Midbrain (tissue), 1 donor: ENCODE measurements at places on chromosomes 16 and 17.

DNA sequence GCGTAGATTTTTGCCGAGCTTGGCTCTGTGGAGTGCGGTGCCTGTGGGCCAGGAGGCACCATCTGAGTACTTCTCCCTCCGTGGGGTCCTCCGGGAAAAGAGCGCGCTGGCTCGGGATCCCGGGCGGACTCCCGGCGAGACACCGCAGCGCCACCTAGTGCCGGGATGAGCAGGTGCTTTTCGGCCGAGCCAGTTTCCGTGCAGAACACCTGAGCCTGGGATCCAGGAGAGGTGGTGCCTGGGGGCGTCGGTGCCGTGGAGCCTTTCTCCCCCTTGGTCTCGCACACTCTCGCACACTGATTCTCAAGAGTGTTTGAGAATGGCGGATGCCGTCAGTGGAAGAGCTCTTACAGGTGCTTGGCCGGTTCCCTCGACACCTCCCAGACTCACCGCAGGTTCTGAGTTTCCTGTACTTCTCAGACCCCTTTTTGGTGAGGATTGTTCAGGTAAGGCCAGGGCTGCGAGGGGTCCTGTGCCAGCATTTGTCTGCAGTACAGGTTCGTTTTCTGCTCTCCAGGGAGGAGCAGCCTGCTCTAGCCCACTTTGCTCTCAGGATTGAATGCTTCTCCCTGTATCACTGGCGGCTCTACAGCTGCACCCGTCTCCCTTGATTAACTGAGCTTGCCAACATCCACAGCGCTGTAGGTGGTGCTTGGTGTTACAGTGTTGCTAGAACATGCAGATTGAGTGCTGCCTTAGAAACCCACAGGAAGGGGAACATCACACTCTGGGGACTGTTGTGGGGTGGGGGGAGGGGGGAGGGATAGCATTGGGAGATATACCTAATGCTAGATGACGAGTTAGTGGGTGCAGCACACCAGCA is 23.3 kb downstream of the TBCD start:
- DNase-seq = peak; percentile 41

- DNase-seq = peak; percentile 95
These were observed at the start of gene PEX12 for GRCh38 chr17:35578197-35578928. PEX12 (minus strand) TSS chr17:35578571; CDS start chr17:35578021, 550 bp downstream.

GRCh38 chr17:57739402-57740234 is 5.5 kb downstream of the CCDC182 start:
- no peak for DNase-seq

DNA sequence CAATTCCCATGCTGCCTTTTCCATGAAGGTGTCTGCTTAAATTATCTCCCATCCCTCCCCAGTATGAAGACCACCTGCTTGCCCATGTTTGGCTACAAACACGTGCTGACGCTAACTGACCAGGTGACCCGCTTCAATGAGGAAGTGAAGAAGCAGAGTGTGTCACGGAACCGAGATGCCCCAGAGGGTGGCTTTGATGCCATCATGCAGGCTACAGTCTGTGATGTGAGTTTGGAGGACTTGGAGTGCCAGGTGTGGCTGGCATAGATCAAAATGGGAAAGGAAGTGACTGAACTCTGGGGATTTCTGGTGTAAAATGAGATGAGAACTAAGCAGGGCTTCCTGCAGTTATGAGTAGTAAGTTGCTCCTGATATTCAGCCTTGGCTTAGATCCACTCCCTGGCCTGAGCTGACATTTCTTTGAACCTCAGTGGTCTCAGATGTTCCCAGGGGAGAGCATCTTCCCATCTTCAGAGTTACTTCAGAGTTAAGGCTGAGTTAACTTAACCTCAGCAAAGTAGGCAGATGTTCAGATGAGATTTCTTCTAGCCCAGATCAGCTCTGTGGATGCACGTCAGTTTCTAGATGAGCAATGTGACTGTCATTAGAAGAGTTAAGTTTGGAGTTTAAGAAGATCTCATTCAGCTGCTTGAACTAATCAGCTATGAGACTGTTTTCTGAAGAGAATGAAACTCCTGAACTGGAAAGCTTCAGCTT is 32.7 kb downstream of the ITGB3 start:
- no peak for DNase-seq

- no peak for DNase-seq
These were observed 12.8 kb downstream of the ZNF174 start for GRCh38 chr16:3413730-3414379.

DNA sequence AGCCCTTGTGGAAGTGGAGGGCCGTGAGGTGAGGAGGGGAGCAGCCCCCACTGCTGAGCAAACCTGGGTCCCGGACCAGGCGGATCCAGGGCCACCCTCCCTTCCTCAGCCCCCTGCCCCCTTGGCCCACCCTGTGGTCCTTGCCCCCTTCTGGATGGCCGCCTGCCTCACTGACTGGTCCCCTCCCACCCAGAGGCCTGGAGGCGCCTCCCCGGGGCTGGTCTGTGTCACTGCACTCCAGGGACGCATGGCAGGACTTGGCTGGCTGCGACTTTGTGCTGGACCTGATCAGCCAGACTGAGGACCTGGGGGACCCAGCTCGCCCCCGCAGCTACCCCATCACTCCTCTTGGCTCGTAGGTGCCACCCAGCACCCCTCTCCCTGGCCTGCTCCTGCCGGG is 19.2 kb upstream of the SMIM5 start:
- no peak for DNase-seq
